ENCODE measurements at places on chromosomes 7 and 10. TPM values are rescaled to one million over a fixed set of nuclear protein-coding genes. Genes with fewer than 3 reads are reported as not detected.

DNA sequence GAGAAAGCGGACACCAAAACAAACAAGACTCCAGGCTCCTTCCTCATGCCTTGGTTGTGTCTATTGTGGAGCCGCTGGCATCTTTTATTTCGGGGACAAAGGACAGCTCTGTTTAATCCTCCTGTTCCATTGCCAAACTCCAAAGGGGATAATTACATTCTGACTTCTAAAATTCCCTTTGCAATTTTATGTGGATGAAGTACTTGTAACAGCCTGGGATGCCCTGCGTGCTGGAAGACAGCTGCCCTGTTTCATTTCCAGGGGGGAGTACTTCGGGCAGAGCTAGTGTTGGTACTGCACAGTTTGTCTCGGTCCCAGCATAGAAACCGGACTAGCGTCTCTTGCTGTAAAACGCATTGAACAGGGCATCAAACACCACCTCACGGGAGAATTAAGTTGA, 90.9 kb downstream of the BAMBI start:
- DNase-seq = no peak

KLHDC10 gene
- total RNA-seq = 21.4 TPM

C10orf105 gene
- 0.11 TPM for total RNA-seq

- DNase-seq = no peak
Measured at GRCh38 chr10:118742782-118743181, 12.0 kb downstream of the CACUL1 start.

GRCh38 chr10:78579995-78580394, 488.8 kb upstream of the ZMIZ1 start:
- no peak for DNase-seq

Data from CD4-positive, alpha-beta memory T cell (primary cell).